ENCODE measurements at places on chromosomes 6 and 20. TPM values are rescaled to one million over a fixed set of nuclear protein-coding genes. Genes with fewer than 3 reads are reported as not detected.

Gene PRDM13
- not detected for total RNA-seq

Gene SCUBE3
- total RNA-seq = 0.03 TPM

GRCh38 chr6:169863710-169864109 is 112.3 kb downstream of the ERMARD start:
- no peak for DNase-seq

- DNase-seq = no peak
Observed at GRCh38 chr6:20931093-20931492, 396.8 kb downstream of the CDKAL1 start.

Gene TFAP2D
- total RNA-seq = not detected

- no peak for DNase-seq
Observed at GRCh38 chr20:47847884-47848485, 62.7 kb upstream of the SULF2 start.

Gene VNN1
- total RNA-seq = 2.7 TPM

Gene COX4I2
- not detected for total RNA-seq

Gene DACT2
- total RNA-seq = not detected

DNA sequence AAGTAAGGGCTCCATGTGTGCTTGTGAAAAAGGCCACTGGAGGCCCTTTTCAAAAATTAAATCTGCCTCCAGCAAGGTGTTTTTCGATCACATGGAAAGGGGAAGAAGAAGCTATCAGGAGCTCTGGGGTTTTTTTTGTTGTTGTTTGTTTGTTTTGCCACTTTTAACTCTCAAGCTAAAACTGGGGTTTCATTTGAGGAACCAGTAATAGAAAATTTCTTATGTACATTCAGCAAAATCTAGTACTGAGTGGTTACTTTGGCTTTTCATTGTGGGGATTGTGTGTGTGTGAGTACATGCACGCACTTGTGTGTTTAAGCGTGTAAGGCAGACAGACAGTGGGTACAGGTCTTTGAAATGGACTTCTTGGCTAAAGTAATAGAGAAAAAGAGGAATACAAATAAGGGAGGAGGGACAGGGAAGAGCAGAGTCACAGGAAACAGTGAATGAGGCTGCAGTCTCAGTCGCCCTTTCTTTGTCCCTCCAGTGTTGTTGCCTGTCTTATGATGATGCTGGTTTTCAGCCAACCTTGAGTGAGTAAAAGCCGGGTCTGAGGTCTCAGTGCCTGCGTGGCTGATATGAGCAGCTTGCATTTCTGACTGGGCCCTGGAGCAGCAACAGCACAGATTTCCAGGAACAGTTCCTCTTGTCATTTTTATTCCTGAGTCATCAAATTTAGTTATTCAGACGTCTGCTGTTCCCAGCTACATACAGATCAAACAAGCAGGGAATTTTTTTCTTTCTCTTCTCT is 26.2 kb downstream of the SLC16A10 start:
- DNase-seq = peak; percentile 54

DNA sequence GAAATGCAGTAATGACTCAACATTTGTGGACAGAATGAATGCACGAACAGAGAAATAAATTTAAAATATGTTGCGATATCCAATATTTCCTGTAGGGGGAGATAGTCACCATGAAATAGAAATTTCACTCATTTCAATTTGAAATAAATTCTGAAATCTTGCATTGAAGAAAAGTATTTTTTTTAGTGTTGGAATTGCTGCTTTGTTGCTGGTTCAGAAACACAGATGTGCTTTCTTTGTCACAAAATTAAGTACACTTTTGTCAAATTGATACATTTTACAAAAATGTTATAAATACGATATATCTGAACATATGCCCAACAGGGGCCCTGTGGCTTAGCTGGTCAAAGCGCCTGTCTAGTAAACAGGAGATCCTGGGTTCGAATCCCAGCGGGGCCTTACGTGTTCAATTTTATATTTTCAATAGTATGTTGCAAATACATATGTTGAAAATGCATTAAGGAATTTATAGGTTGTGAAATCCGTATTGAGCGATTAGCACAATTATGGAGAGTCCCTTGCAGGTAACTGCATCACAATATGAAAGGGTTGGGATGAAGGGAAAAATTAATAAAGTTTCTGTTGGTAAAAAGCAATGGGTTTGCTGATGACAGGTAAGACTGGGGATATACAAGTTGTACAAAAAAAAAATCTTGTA is 85.4 kb upstream of the PRSS16 start:
- DNase-seq = peak; percentile 62

DNA sequence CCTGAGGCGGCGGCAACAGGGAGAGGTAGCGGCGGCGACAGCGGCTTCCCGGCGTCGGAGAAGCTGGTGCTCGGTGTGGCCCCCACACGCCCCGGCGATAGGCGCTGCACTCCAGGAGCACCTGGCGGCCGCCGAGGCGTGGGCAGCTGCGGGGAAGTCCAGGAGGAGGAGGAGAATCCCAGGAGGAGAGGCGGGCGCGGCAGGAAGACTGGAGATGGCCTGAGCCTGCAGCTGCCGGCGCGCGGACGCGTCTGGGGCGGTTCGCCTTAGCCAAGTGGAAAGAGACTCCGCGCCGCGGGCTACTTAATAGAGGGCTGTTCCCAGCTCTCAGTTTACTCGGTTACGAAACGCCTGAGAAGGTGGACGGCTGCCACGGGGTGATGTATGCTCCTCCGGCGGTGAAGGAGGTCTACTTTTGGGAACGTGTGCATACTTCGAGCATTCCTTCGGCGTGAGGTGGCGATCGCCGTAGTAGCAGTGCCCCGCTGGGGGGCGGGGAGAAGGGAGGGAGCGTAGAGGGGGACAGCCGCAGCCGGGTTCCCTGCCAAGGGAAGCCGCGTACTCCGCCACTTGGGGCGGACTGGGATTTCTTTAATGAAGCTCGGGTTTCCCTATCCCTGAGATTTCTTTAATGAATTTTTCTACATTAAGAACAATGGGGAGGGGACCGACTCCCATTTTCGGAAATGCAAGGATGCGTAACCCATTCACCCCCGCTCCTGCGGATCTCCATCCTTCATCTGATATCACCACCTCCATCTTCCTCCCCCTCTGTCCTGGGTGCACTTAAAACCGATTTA is at the start of gene COL12A1:
TSS of gene COL12A1 (minus strand) at position 278 of the 800 bp plus-strand sequence. CDS start 3,261 bp downstream, outside the sequence.
- DNase-seq = peak; percentile 94

Gene DYNLT2
- total RNA-seq = 3.1 TPM

Gene PDYN
- total RNA-seq = not detected

- DNase-seq = peak; percentile 44
Observed at GRCh38 chr6:45473121-45473993, 95.6 kb upstream of the SUPT3H start.

GRCh38 chr20:21391972-21392352 is 5.4 kb downstream of the NKX2-4 start:
- DNase-seq = no peak

Gene HFE
- 4.4 TPM for total RNA-seq

- no peak for DNase-seq
Observed at GRCh38 chr6:167275001-167275400, 16.1 kb upstream of the UNC93A start.

- DNase-seq = no peak
Observed at GRCh38 chr6:81614292-81614691, 138.2 kb downstream of the TENT5A start.

DNA sequence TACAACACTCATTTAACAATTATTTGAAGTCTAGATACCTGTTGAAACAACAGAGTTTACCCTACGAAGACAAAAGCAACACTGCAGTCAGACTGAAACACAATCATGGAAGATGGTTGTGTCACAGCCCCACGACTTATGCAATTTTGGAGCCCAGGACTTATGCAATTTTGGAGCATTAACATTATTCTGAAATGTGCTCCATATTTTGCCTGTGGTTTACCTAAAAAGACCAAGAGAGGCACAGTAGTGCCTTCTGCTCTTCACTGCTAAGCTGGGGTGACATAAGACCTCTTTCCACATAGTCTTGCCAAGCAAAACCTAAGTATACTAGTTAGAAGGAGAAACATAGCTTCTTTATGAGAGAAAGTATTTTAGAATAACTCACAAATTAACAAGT is 216.5 kb downstream of the PTPRK start:
- no peak for DNase-seq

DNA sequence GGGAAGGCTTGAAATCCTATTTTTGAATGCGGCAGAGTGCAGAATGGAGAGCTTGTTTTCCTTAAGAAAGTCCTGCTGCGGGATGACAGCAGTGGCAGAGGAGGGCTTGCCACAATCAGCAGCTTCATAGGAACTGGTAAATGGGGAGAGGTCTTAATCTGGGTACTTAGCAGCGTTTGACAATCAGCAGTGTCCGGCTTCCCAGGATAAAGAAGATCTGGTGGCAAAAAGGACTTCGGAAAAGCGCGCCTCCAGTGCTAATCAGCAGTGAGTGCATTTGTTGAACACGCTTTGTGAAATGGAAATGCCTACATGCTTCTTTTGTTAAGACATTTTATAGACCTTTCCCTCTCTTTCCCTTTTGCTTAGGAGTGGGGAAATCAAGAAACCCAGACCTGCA is 735.7 kb downstream of the QKI start:
- DNase-seq = no peak

DNA sequence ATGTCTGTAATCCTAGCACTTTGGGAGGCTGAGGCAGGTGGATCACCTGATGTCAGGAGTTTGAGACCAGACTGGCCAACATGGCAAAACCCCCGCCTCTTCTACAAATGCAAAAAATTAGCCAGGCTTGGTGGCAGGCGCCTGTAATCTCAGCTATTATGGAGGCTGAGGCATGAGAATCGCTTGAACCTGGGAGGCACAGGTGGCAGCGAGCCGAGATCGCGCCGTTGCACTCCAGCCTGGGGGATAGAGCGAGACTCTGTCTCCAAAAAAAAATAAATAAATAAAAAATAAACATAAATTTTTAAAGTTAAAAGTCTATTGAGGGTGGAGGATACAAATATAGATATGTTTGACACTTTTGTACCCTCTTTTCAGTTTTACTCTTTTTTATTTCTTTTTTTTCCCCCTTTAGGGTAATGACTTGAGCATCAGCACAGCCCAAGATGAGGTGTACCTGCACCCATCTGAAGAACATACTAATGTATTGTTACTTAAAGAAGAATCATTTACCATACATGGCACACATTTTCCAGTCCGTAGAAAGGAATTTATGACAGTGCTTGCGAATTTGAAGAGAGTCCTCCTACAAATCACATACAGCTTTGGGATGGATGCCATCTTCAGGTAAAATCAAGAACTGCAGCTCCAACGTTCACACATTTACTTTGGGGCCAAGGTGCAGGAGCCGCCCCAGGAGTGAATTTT is 368.9 kb downstream of the LAMA2 start:
- peak; percentile 71 for DNase-seq

GRCh38 chr6:53059648-53060589 is 5.3 kb upstream of the FBXO9 start:
- no peak for DNase-seq

DNA sequence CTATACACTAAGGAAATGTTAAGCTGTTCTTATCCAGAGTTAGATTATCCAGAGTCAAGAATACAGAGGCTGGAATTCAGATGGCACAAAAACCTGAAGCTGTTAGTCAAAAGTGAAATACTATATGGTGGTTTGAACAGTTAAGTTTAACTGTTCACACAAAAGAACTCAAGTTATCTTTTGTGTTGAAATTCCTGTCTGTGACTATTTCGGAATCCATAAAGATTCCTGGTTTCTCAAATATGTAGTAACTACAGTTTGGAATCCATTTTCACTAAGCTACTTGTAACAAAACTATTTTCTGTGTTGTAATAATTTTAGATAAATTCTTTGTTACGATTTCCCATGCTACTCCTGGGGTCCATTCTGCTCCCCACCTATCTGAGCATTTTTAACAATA is 24.5 kb downstream of the FIG4 start:
- DNase-seq = no peak

- DNase-seq = no peak
Observed at GRCh38 chr20:57842720-57843119, 132.9 kb upstream of the PMEPA1 start.

DNA sequence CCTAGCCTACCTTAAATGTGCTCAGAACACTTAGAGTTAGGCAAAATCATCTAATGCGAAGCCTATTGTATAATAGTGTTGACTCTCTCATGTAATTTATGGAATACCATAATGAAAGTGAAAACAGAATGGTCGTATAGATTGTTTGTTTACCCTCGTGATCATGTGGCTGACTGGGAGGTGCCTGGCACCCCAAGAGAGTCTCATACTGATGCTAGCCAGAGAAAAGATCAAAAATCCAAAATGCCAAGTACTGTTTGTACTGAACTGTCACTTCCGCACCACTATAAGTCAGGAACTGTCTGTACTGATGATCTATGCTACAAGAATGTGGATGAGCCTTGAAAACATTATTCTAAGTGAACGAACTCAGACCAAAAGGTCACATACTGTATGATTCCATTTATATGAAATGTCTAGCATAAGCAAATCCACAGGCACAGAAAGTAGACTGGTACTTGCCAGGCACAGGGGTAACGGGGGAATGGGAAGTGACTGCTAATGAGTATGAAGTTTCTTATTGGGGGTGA is 22.4 kb downstream of the ZMYND8 start:
- peak; percentile 49 for DNase-seq

GRCh38 chr6:36432151-36432671 is 10.4 kb downstream of the PXT1 start:
- peak; percentile 27 for DNase-seq

Gene CTCFL
- not detected for total RNA-seq

Gene OR2B6
- not detected for total RNA-seq

Gene NKAIN4
- total RNA-seq = not detected

GRCh38 chr6:36984581-36985416 is 1.2 kb downstream of the MTCH1 start:
- peak; percentile 51 for DNase-seq

Gene ZBTB22
- total RNA-seq = 19.0 TPM

DNA sequence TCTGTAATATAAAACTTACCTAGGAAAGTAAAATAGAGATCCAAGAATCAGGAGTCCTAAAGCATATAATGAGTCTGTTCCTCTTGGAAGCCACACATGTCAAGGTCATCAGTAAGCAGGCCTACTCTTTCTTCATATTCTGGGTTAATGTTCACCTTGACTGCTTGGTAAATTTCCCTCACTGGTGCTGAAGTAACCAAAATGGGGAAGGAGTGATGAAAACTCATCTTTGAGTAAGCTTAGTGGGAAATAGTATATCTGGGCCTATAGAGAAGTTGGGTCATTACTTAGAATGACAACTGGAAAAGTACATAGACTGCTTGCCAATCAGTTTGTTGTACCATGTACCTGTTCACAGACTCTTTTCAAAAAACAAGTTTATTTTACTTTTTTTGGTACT is 6.6 kb downstream of the TSPYL4 start:
- no peak for DNase-seq

Gene LEMD2
- 53.8 TPM for total RNA-seq

Measured in myocyte (in vitro differentiated cells).